ENCODE measurements at places on chromosomes 11 and 22.

DNA sequence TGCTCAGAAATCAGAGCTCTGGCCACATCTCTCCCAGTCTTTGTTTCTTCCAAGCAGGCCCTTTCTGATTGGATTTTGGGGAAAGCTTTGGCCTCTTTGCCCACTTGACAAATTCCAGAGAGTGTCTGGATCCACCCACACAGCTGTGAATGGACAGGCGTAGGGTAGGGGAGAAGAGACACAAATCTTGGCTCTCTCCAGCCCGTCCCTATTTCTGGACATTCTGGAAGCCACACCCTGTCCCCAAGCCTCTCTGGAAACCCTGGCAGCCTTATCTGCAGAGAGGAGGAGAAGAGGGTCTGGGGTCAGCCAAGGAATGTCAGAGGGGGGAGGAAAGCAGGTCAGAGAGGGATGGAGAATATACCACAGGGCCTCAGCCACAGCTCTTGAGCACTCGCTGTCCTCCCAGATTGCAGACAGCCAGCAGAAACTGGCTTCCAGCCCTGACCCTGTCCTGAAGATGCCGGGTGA lies 59.5 kb upstream of the WNT11 start:
- no peak for DNase-seq

GRCh38 chr11:102457865-102458264 lies 5.3 kb upstream of the TMEM123 start:
- no peak for DNase-seq

- no peak for DNase-seq
Observed at GRCh38 chr11:109390752-109391151, 31.2 kb upstream of the C11orf87 start.

- no peak for DNase-seq
Observed at GRCh38 chr11:14073849-14074476, 111.4 kb downstream of the SPON1 start.

DNA sequence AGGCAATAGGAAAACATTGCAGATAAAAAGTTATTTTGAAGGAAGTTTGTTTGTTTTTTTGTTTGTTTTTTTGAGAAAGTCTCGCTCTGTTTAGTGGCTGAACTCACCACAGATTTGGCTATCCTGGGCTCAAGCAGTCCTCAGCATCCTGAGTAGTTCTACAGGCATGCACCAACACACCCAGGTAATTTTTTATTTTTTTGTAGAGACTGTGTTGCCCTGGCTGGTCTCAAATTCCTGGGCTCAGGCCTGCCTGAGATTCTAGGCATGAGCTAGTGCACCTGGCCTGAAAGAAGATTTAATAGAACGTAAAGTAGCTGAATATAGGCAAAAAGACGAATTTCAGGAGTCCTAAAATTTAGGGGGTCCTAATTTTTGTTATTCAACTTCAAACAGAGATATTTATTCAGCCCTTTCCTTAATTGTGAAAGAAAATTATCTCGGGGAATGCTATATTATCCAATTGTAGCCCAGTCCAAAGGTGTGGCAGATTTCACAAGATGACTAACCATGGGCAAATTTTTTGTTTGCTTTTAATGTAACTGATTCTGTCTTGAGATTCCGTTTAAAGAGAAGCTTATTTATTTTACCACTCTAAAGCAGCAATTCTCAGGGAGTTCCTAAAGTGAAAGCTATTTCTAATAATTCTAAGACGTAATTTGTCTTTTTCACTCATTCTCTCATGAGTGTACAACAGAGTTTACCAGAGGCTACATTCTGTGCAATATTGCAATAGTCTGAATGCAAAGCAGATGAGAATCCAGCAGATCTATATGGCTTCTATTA lies 940 bp downstream of the IL18 start:
- DNase-seq, result peak; percentile 6

GRCh38 chr22:29031227-29032011 lies 30.2 kb downstream of the C22orf31 start:
- peak; percentile 95 for DNase-seq

DNA sequence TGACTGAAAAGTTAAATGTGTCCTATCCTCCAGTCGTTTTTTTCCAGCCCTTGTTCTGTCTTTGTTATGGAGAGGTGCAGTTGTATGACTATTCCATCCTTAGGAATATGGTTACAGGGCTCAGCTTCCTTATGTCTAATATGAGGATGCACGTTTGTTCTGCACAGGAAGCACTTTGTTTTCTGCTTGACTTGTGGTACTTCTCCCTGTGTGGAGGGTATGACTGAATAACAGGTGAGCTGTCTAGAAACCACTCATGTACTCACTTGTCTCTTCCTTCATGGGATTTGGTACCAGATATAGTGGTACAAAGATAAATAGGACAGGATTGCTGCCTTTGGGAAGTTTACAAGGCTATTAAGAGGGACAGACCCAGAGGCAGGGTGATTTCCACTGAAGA lies 17.4 kb downstream of the CABIN1 start:
- DNase-seq, result no peak

DNA sequence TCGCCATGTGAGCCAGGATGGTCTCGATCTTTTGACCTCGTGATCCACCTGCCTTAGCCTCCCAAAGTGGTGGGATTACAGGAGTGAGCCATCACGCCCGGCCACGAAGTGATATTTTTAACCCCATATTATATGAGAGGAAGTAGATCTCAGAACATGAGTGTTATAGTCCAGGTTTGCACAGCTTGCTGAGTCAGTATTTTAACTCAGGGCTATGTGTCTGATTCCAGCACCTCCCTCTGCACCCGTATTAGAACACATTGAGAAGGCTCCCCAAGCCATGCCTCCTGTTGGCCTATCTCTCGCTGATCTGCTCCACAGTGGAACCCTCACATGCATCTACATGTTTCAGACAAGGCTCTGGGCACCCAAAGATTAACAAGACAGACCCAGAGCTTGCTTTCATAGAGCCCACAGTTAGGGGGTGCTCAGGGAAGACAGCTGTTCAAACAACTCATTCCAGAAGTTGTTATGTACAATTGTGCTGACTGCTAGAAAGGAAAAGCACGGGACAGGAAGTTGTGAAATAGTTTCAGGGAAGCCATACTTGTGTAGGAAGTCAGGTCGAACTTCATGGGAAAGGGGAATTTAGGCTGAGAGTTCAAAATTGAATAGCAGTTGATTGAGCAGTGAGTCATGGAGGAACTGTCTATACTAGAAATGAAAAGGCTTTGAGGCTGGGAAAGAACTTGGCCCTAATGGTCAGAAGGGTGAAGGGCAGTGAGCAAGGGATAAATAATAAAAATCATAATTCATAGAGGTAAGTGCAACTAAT lies 49.3 kb upstream of the CLPB start:
- DNase-seq, result peak; percentile 4

DNA sequence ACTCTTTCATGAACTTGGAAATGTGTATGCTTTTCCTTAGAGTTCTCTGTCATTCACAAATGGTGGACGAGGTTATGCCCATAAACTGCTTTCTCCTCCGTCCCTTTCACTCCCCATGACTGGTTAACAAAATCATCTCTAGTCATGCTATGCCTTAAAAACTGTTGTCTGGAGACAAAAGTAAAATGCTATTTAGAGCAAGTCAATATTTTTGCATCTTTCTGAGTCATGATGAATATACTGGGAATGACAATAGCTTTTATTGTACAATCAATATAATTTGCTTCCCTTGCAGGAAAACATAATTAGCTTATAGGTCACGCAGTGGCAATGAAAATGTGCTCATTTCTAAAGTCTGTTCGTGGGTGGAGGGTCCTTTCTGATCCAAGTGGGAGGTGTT lies 216.7 kb upstream of the SORL1-AS1 start:
- DNase-seq, result no peak

GRCh38 chr11:111168871-111169270 lies 76.7 kb upstream of the POU2AF2 start:
- DNase-seq, result no peak

DNA sequence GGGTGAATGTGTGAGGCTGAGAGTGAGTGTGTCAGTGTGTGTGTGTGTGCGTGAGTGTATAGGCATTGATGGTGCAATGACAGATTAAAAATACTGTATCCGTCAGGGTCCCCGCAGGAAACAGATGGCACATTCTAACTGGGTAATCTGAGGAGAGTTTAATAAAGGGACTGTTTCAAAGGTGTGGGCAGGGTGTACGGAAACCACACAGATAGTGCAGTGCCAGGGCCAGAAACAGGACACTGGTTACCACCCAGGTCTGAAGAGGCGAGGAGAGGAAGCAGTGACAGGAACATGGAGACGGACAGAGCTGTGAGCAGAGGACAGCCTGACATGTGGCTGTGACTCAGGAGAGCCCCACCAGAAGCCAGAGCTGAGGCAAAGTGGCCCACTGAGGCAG lies 16.5 kb downstream of the P2RX3 start:
- no peak for DNase-seq

DNA sequence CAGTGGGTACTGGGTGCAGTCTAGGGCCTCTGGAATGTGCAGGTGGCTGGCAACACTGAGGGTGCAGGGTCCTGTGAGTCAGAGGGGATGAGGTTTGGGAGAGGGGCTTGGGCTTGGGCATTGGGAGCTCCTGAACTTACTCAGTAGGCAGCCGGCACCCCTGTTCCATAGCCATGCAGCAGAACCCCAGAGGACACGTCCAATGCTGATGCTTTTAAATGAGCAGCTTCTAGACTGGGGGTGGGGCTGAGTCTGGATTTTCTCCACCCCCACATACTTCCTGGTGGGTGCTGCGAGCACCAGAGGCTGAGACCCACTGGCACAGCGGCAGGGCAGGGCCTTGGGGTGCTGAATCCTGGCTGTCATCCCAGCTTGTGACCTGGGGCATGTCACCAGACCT lies 71.4 kb downstream of the ARHGAP8 start:
- DNase-seq, result no peak

- no peak for DNase-seq
Observed at GRCh38 chr11:15933886-15934625, 422.3 kb downstream of the SOX6 start.

GRCh38 chr11:8360086-8360828 lies 96.6 kb upstream of the LMO1 start:
- no peak for DNase-seq

- DNase-seq, result no peak
Observed at GRCh38 chr11:112273066-112273465, 12.4 kb upstream of the PLET1 start.

- DNase-seq, result no peak
Observed at GRCh38 chr22:28920757-28921584, 37.6 kb downstream of the ZNRF3 start.

GRCh38 chr11:22472306-22472705 lies 134.1 kb downstream of the SLC17A6 start:
- DNase-seq, result no peak

DNA sequence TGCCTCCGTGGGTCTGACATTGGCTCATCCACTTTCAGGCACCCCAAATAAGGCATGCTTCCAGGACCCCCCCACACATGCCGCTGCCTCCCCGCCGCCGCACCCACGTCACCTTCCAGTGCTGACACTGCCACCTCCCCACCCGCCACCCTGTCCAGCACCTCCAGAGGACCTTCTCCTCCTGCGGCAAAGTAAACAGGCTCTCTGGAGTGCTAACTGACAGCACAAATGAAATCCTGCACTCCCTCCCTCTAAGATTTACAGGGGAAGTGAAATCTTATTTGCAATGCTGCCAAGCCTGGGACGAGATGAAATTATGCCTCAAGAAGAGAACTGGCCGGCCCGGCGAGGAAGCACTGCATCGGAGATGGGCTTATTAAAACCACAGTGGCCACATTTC lies 35.3 kb downstream of the MACROD1 start:
- no peak for DNase-seq

GRCh38 chr11:125373426-125374391 lies 122.4 kb downstream of the FEZ1 start:
- no peak for DNase-seq

GRCh38 chr22:23012081-23012622 lies 58.2 kb upstream of the GNAZ start:
- no peak for DNase-seq

DNA sequence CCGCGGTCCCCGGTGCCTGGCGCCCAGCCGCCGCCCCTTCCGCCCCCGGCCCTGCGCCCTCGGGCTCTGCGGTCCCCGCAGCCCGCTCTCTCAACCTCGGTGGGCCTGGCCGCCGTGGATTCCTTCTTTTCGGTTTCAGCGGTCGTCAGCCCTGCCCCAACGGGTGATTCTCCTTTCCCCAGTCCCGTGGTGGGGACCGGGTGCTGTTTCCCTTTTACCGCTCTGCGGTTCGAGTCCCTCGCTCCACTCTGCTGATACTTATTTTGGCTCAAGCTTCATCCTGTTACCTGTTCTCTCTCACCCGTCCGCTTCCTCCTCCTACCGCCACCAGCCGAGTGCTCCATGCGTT lies 494 bp downstream of the ZDHHC5 start:
- no peak for DNase-seq

DNA sequence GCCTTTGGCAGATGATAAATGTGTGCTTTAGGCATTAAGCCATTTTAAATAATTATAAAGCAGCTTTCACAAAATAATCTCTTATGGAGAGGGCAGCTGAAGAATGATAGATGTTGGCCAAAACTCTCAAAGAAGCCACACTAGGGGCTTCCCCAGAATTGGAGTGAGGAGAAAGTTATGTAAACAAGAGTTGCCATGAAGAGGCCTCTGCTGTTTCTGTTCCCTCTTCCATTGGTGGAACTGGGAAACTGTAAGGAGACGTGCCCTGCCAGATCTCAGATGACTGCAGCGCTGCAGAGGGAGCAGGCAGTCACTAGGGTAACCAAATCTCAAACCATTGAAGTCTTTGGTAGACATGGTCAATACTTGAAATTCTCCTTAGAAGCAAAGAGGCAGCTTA lies 19.4 kb upstream of the APLP2 start:
- no peak for DNase-seq

DNA sequence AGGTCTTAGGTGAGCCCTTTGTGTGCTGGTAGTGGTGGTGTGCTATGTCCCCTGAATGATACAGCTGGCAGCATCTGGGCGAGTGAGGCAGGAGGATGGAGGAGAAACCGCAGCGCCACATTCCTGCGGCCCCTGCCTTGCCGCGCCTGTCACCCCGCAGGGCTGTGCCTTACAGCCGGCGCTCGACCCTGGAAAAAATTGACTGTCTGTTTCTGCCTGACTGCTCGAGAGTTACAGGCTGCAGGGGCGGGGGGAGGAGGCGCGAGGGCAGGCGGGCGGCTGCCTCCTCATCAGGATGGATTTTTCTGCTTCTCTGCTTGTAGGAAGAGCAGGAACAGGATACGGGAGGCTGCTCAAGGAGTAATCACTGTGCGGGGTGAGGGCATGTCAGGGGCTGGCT lies 443.4 kb downstream of the MIAT start:
- no peak for DNase-seq

DNA sequence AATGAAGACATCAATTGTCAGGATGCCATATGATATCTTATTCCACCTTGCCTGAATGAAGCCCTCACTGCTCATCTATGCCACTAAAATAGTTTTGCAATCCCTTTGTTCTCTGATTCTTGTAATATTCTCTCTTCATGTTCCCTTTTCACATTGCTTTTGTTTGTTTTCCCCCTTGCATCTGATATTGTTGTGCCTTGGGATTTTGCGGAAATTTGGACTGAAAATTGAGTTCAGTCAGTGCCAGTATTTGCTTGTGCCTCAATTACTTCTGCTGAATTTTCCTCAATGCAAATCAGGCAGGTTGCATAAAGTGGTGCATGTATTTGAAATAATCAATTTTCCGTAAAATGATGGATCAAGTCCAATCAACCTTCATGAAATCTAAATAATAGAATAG lies 98.3 kb downstream of the PAX6 start:
- DNase-seq, result no peak
